ENCODE measurements at places on chromosomes 7 and 10.

DNA sequence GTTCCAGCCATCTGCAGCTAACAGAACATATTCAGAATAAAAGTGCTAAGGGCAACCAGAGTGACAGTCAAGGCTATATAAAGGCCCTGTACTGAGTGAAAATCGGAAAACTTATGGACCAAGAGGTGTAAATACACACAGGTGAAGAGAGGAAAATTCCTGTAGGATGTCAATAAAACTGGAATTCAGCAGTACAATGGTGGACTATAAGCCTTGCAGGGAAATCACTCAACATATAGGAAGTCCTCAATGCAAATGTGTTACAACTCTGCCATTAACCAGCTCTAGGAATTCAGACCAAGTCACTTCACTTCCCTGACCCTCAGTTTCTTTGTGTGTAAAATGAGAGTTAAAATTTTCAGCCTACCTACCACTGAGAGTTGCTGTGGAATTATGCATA is 7.7 kb downstream of the USP6NL start:
- no peak for DNase-seq

- DNase-seq, result no peak
Measured at GRCh38 chr7:158827411-158828132, 1.7 kb downstream of the ESYT2 start.

DNA sequence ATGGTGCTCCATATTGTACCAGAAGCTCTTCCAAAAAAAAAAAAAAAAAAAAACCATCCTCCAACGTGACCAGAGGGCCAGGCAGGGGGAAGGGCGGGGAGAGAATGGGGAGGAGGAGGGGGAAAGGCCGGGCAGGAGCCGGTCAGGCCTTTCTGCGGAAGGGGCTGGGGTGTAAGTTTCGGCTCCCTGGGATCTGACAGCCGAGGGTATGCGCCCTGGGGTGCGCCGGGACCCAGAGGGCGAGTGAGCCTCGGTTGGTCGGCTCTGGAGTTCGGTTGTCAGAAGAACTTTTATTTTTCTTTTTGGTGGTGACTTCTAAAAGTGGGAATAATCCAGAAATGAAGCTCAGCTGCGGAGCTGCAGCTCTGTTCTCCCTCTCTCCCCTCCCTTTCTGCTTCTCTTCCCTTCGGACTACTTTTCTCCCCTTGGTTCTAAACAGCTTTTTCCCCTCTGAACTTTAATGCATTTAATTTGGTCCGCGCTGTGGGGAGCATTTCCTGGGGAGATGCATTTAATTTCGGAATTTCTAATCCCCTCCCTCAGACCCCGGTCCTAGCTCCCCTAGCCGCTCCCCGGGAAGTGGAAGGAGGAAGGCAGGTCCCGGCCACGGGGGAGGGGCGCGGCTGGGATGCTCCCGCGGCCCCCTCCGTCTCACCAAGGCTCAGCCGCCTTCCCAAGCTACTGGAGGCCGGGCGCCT is 3.9 kb upstream of the PAX2 start:
- no peak for DNase-seq

GRCh38 chr7:105648561-105649401 is 67.5 kb upstream of the EFCAB10 start:
- no peak for DNase-seq

GRCh38 chr7:37663693-37664092 is 19.9 kb upstream of the GPR141 start:
- no peak for DNase-seq
